Right renal cortex interstitium (tissue), 3 donors: ENCODE measurements at places on chromosomes 3 and 15. TPM values are rescaled to one million over a fixed set of nuclear protein-coding genes. Genes with fewer than 3 reads are reported as not detected.
A peak's percentile ranks its signal among the peaks of the same experiment; 100 is the strongest.

DNA sequence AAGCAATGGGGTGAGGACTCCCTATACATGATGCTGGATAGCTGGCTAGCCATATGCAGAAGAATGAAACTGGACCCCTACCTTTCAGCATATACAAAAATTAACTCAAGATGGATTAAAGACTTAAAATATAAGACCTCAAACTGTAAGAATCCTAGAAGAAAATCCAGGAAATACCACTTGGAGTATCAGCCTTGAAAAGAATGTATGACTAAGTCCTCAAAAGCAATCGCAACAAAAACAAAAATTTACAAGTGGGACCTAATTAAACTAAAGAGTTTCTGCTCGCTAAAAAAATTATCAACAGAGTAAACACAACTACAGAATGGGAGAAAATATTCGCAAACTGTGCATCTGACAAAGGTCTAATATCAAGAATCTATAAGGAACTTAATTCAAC, 94.3 kb downstream of the XRN1 start:
- DNase-seq: no peak

GRCh38 chr3:15629860-15630597, 28.5 kb downstream of the BTD start:
- no peak for DNase-seq

GRCh38 chr15:101451846-101452245, 37.7 kb downstream of the PCSK6 start:
- no peak for DNase-seq

DNA sequence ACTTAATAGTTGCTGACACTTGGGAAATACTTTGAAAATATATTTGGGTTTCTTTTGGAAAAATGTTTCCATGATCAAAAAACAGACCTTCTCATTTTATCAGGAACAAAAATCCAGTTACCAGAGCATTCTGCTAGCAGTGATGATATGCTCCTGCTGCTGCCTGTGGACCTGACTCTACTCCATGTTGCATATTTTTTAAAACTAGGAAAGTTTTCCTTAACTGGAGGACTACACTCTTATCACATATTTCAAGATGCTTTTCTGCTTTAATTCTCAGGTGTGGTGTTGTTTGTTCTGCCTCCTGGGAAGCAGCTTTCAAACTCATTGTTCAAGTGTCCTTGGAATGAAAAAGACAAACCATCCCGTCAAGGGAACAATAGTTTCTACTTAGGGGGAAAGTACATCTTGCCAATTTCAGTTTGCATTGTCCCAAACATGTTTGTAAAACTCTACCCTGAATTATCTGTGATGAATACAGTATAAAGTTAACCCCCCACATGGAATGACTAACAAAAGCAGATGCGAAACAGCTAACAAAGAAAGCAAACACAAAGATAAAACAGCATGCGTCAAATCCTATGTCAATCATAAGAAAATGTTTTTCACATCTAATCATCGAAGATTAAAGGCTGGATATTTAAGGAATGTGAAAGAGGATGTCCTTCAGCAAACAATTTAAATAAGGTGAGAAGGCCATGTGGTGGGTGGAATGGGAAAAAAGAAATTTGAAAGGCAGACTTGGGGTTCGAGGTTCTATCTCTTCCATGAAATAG, 40.1 kb upstream of the PSMD6 start:
- no peak for DNase-seq

GRCh38 chr3:42746455-42747450, 26.3 kb downstream of the CCDC13 start:
- peak; percentile 50 for DNase-seq

DNA sequence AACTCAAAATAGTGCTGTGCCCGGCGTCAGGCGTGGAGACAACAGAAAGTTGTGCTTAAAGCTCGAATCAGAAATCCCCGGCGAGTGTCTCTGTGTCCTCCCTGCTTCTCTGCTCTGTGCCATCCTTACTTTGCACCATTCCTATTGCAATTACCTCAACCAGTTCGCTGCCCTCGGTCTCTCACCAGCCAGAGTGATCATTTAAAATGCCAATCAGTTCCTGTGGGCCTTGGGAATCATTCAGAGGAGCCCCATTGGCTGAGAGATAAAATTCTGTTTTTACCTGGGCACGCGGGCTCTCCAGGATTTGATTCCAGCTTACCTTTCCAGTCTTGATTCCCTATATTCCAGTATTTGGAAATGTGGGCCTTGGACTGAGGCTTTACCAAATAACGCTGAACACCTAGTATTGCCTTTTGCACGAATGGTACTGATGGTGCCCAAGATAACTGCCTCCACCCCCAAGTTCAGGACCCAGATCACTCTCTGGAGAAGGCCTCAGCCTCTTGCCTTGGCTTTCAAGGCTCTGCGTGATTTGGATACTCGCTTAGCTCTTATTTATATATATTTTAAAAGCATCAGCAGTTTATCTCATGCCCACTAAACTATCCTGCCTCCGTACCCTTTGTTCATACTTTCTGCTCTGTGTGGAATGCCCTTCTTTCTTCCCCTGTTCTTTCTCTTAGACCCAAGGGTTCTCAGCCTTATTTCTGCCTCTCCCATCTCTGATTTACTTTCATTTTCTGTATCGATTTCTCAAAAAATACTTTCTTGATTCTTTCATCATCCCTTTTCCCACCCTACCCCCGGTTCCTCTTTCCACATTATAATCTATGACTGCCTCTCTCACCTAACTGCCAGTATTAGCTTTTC, 863 bp downstream of the PSMA4 start:
- peak; percentile 16 for DNase-seq

DNA sequence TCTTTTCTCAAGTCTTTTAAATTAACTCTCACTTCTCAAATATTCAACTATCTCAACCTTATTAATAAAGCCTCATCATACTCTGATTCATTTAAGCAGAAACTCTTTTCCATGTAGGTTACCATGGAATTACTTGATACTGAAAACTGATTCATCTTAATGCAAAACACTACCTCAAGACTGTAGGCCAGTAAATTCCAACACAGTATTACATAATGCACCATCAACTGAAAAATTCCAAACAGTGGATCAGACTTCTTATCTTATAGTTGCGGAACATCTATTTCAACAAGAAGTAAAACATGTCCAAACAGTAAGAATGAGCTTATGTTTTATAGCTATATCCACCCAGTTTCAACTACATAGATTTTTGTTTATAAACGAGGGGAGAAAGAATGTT, 124.5 kb downstream of the PEAK1 start:
- no peak for DNase-seq

CLK3 gene
- polyA plus RNA-seq: 65.6 TPM

SPINK8 gene
- 0.37 TPM for polyA plus RNA-seq

EPHA3 gene
- polyA plus RNA-seq: 5.3 TPM
